ENCODE measurements at places on chromosomes 16 and 17.
A peak's percentile ranks its signal among the peaks of the same experiment; 100 is the strongest.

DNA sequence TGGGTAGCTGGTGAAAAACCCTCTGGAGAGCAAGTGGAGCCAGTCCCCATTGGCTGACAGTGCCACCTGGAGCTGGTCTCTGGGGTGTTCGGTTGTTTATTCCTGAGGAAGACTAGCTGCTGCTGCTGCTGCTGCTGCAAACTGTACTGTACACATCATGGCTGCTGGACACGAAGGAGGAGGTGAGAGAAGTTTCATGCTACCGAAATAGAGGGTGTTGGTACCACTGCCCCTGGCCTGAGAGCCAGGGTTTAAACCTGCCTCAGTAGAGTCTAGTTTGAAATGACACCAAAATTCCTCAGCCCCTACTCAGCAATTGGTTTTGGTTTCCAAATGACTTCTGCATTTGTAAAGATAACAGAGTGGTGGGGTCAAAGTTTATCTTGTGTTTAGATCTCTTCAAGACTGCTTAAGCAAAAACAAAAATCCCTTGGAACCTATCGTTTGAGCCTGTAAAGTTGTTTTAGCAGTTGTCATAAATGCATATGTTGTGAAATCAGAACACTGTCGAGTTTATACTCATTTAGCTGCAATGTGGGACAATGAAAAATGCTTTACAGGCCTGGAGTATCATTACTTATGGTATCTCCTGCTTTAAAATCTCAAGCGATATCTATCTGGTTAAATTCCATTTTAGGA, 40.8 kb downstream of the CYB5B start:
- DNase-seq = peak; percentile 41

GRCh38 chr17:2637422-2637821, 44.0 kb downstream of the PAFAH1B1 start:
- DNase-seq = no peak

DNA sequence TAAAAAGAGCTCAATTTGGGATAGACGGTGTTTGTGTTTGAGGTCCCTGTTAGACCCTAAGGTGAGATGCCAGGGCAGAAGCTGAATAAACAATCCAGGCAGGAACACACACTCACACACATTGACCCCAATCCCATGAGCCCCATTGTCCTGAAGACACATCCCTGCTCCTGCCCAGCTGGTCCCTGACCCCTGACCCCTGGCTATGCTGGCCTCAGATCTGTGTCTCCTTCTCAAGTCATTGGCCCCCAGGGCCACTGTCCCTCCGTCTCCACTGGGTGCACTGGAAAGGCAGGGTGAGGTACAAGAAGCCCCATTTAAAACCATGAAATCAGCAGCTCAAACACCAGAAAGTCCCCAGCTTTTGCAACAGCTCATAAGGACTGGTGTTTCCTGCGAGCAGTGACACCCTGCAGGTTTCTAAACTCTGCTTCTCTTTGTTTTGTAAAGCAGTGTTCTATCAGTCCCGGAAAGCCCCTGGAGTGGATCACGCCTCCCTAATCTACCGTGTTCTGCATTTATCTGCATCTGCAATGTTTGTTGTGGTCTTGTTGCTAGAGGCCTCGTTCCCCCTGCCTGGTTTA, 18.0 kb upstream of the ASGR2 start:
- peak; percentile 82 for DNase-seq

GRCh38 chr17:49995055-49995738, at the start of gene DLX3:
TSS of gene DLX3 (minus strand) at chr17:49995224. CDS start at chr17:49994998, 226 bp downstream.
- no peak for DNase-seq
